ENCODE measurements at places on chromosomes 5 and 9.

- DNase-seq, result peak; percentile 22
These were observed 714 bp downstream of the UBE2D2 start for GRCh38 chr5:139561655-139562451.

DNA sequence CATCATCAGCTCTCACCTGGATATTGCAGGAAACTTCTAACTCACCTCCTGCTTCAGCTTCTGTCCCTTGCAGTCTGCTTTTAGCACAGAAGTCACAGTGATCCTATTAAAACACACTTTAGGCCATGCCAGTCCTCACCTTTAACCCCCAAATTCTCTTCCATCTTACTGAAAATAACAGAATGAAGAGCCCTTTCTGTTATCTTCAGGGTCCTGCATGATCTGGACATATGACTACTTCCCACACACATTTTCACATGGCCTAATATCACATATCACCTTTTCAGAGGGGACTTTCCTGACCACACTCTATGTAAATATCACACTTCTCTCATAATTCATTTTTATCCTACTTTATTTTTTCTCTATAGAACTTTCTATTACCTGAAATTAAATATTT lies 550.6 kb upstream of the CLINT1 start:
- no peak for DNase-seq

DNA sequence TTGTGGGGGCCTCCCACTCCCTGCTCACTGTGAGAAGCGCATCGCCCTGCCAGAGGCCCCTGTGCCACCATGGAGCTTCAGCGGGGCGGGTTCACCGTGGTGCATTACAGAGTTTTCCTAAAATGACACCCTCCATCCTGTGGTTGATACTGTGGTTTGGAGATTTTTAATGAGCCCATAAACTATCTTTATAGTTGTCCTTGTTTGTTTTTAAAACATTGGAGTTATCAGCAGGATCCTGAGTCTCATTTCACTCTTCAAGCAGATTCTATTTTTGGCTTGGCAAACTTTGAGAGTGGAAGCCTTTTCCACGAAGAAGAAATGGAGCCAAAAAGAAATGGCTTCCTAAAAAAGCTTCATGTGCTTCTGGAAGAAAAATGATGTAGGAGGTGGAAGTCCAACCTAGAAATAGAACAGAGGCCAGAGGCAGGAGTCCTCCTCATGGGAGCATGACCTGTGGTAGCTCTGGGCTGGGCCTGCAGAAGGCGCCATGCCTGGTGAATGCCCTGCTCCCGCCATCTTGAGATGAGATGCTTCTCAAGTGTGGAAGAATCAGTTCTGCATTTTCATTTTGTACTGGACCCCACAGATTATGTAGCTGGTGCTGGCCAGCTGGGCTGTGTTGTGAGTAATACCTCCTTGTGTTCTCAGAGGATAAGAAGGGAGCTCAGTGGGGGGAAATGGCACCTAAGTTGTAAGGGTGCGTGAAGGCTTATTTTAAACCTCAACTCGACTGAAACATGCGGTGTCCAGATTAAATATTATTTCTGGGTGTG lies 79.0 kb upstream of the RAI14 start:
- no peak for DNase-seq

GRCh38 chr9:104092192-104092591 lies 1.9 kb upstream of the SMC2 start:
- no peak for DNase-seq

DNA sequence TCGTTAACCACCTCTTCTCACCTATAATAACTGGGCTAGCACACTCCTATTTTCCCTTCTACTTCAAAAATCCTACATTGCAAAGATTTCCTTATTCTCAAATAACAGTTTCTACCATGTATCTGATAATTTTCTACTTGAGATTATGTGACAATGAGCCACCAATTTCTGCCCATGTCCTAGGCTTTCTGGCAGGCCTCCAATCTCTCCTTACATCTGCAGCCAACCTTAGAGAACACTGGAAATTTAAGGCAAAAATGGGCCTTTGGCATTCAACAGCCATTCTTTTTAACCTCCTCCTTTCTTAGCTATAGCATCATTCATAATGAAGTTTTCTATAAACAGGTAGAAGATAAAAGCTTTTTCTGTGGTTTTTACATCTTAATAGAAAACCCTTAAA lies 225.1 kb downstream of the ARRDC3 start:
- DNase-seq, result no peak

DNA sequence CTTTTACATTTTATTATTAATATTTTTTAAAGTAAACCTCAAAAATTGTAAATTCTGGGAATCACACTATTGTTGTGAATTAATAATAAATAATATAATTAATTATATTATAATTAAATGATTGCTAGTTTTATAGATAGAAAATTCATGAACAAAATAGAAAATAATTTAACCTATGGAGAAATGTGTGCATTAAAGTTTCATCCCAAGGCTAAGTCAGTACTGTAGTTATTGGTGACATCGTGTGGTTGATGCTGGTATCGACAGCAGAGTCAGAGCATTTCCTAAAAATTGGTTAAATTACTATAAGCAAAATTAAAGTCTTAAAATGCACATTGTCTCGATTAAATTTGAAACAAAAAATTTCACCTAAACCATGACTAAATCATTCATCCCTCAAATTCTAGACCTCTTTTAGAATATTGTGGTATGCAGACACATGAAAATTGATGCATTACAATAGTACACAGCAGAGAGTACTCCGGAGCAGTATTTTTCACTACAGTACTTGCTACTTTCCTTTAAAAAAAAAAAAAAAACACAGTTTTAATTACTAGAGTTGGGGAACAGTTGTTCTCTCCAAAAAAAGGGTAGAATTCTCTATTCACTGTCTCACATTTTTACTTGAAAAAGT lies 73.9 kb downstream of the RORB start:
- DNase-seq, result no peak

GRCh38 chr9:126354887-126355770 lies 28.5 kb downstream of the MVB12B start:
- no peak for DNase-seq
